Progenitor cell of endocrine pancreas (in vitro differentiated cells): ENCODE measurements at places on chromosomes 7 and 10. TPM values are rescaled to one million over a fixed set of nuclear protein-coding genes. Genes with fewer than 3 reads are reported as not detected.

DNA sequence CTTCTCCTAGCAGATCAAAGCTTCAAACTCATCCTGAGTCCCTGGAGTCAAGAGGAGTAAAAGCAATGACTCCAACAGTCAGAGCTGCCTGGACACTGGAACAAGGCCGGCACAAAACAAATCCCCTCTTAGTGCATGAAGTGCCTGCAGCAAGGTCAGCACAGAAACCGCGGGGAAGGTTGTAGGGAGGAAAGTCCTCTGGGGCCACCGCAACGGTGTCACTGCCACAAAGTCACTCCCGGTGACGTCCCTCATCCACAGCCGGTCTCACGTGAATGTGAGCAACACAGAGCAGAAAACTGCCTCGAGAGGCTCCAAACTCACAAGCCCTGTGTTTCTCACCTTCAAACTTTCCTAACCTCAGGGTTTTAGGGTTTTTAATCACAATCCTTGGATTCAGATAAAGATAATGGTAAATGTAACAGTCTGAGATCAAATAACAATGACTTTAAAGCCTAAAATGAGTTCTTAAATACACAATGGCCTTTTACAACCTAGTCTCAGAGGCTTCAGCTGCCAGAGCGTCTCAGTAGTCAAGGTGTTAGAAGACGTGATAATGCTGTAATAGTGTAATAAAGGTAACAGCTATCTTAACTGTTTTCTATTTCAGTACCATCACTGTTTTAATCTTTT, 274.3 kb downstream of the ZMYND11 start:
- no peaks in the 10 kb centered on the region for H3K27me3 ChIP-seq
- no peak for DNase-seq
- H3K4me1 ChIP-seq, result peaks cover 6% of the 10 kb centered on the region

DNA sequence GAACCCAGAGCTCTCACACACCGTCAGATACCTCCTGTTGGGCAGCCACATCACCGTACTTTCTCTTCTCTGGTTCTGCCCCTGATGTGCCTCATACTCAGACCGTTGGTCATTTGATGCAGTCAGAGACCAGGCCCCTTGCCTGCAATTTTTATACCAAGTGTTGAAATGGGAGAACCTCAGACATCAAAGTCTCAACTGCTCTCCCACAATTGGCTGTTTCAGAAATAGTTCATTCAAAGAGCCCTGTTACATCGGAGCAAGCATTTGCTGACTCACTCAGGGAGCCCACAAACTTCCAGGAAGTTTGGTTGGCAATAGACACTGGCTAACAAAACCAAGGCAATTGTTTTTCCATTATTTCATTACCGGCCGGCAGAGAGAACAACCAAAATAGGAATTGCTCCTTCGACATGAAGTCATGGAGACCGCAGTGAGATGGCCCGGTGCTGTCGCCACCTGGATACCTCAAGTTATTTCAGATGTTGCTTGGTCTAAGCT, 33.5 kb upstream of the ADAM12 start:
- H3K4me3 ChIP-seq, result no peak overlapping the region
- no peak for DNase-seq
- peaks cover 3% of the 10 kb centered on the region for H3K4me1 ChIP-seq
- H3K36me3 ChIP-seq, result no peaks in the 10 kb centered on the region

DNA sequence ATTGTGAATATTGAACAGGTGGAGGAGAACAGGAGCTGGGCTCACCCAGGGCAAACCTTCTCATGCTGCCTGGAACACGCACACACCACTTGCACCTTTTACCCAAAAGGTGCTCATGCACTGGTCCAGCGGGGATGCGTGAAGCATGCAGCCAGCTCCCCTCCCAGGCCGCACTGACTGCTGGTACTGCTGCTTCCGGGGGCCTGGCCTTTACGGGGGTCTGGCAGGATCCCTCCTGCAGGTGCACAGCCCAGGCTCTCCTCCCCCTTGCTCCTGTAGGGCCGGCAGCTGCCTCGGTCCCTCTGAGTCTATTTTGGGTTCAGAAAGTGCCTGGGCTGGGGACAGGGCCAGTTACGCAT, 221.7 kb downstream of the DNAJB6 start:
- peaks cover 2% of the 10 kb centered on the region for H3K27me3 ChIP-seq
- no peak for DNase-seq
- H3K27ac ChIP-seq, result no peak overlapping the region
- H3K4me3 ChIP-seq, result no peak overlapping the region
- H3K36me3 ChIP-seq, result no peaks in the 10 kb centered on the region

DNA sequence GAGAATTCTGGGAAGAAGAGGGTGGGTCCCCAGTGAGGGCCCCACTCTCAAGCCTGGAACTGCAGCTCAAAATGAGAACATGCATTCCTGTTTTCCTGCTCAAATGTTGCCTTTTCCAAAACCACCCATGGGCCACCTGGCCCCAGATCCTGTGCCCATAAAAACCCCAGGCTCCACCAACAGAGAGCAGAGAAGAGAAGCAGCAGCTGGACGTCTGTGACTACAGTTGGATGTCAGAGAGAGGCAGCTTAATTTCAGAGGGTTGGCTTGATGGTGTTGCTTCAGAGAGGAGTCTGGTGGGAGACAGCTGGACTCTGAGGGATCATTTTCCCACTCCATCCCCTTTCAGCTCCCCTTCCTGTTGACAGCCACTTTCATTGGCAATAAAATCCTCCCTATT, 256.4 kb downstream of the FZD1 start:
- H3K27ac ChIP-seq, result no peak overlapping the region
- H3K4me1 ChIP-seq, result no peaks in the 10 kb centered on the region
- H3K4me3 ChIP-seq, result no peak overlapping the region

PPP1R17 gene
- total RNA-seq, result 0.96 and 1.2 TPM in 2 replicates

- DNase-seq, result no peak
- no peak overlapping the region for H3K4me3 ChIP-seq
- H3K27me3 ChIP-seq, result no peaks in the 10 kb centered on the region
- H3K36me3 ChIP-seq, result no peaks in the 10 kb centered on the region
- peaks cover 2% of the 10 kb centered on the region for H3K4me1 ChIP-seq
- no peak overlapping the region for H3K27ac ChIP-seq
These were observed 290.7 kb upstream of the TMEM229A start for GRCh38 chr7:124323597-124323996.

INA gene
- 6.2 TPM in 2 replicates for total RNA-seq

GRCh38 chr7:123528265-123528664, 6.1 kb downstream of the IQUB start:
- no peak for DNase-seq

- H3K4me3 ChIP-seq, result no peak overlapping the region
- DNase-seq, result no peak
- peaks cover 76% of the 10 kb centered on the region for H3K27me3 ChIP-seq
- no peaks in the 10 kb centered on the region for H3K36me3 ChIP-seq
- H3K4me1 ChIP-seq, result peaks cover 4% of the 10 kb centered on the region
These were observed 26.0 kb downstream of the EN2 start for GRCh38 chr7:155483868-155484325.

- H3K27me3 ChIP-seq, result peaks cover 9% of the 10 kb centered on the region
- no peak overlapping the region for H3K4me3 ChIP-seq
- H3K36me3 ChIP-seq, result no peaks in the 10 kb centered on the region
- no peak for DNase-seq
- H3K27ac ChIP-seq, result no peak overlapping the region
- H3K4me1 ChIP-seq, result no peaks in the 10 kb centered on the region
These were observed 51.6 kb upstream of the SRRM3 start for GRCh38 chr7:76149847-76150691.

CYP2W1 gene
- total RNA-seq, result 1.2 and 1.6 TPM in 2 replicates

DNA sequence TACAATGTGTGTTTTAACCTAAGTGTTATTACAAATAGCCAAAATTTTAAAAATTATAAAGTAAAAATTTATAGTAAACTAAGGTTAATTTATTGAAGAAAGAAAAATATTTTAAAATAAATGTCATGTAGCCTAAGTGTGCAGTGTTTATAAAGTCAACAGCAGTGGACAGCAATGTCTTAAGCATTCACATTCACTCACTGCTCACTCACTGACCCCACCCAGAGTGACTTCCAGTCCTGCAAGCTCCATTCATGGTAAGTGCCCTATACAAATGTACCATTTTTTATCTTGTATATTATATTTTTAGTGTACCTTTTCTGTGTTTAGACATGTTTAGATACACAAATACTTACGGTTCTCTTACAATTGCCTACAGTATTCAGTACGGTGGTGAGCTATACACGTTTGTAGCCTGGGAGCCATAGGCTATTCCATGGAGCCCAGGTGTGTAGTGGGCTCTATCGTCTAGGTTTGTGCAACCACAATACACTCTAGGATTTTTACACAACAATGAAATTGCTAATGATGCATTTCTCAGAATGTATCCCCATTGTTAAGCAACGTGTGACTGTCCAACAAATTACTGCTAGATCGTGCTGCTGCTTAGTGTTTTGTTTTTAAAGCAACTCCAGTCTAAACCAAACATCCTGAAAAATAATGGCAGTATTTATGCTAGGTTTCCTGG, 108.9 kb upstream of the NAMPT start:
- no peak overlapping the region for H3K27ac ChIP-seq
- H3K4me1 ChIP-seq, result no peaks in the 10 kb centered on the region
- no peak for DNase-seq
- H3K36me3 ChIP-seq, result no peaks in the 10 kb centered on the region

NEUROG3 gene
- total RNA-seq, result 7.2 and 7.3 TPM in 2 replicates

DNA sequence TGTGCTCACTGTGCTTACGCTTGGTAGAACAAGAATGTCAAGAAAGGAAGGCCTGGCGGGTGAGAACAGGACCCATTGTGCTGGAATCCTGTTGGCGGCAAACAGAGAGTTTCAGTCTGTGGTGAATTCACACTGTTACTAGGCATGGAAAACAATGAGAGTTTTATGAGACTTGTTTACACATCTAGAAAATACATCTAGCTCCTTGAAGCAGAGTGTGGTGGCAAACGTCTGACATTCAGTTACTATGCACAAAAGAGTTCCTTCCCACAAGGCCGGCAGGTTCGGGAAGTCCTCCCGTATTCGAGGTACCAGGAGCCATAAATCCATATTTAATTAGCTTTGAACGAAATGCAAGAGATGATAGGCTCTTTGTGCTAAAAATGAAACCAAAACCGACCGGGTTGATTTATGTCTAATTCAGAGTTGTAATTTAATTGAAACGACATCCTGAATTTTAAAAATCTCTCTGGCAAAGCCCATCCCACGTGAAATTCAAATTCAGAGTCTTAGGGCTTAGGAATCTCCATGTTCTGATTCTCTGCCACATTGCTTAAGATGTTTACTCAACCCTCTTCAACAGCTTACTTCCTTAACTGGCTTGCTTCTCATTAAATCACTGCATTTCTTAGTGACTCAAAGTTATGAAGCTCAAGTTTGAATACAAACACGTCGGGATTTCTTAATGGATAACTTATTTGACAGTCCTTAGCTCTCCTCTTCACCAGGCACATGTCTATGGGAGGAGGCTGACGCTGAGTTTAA, 299.9 kb upstream of the PITRM1 start:
- peaks cover 8% of the 10 kb centered on the region for H3K27me3 ChIP-seq
- peaks cover 12% of the 10 kb centered on the region for H3K4me1 ChIP-seq
- no peak overlapping the region for H3K4me3 ChIP-seq
- H3K36me3 ChIP-seq, result no peaks in the 10 kb centered on the region
